NCI-H748 treated with DMSO at 0.1 percent for 48 hours (cell line): ENCODE measurements at places on chromosomes 12 and 14.

- no peak for DNase-seq
These were observed 1.9 kb upstream of the RFX4 start for GRCh38 chr12:106580671-106581508.

GRCh38 chr14:67459336-67459735, 29.2 kb downstream of the TMEM229B start:
- DNase-seq = no peak

GRCh38 chr14:102181187-102181586, 41.5 kb downstream of the WDR20 start:
- no peak for DNase-seq

- DNase-seq = no peak
These were observed 3.4 kb downstream of the DCTN2 start for GRCh38 chr12:57543581-57543980.

DNA sequence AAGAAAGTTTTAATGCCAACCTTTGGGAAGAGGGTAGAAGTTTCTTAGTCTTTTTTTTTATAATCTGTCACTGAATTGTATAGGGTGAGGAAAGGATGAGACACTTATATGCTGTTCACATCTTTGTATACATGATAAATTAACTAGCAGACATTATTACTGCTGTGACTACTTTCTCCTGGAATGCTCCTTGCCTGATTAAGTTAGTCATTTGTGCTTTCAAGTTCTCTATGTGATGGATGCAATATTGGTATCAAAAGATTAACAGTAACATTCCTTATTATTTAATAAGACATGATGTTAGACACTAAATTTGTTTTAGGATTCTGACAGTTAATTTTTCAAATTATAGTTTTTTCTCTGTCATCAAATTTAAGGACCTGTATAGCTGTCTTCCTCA, 223.4 kb upstream of the GARIN2 start:
- DNase-seq = no peak
